Caki2 (cell line): ENCODE measurements at places on chromosomes 1 and 21.

DNA sequence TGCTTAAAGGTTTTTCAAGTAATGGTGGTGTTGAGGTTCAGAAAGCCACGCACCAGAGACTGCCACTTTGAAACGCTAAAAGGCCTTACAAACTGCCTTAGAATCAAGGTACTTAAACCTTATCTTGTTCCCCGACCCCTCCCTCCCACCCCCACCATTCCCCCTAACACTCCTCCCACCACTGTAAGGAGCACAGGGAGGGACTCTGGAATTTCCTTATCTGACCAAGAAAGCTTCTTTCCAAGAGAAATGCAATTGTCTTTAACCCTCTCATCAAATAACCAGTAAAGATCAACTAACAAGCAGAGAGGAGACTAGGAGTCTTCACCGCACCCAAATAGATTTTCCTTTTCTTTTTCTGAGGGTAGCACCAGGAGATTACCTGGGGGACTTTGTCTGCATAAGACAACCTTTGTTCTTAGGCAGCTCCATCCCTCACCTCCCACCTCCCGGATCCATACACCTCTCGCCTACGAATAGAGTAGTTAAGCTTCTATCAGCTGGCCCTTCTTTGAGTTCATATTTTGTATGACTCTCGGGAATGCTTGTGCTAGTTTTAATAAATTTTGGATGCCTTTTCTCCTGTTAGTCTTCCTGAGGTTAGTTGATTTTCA lies 137.7 kb upstream of the ADGRL2 start:
- DNase-seq: no peak

DNA sequence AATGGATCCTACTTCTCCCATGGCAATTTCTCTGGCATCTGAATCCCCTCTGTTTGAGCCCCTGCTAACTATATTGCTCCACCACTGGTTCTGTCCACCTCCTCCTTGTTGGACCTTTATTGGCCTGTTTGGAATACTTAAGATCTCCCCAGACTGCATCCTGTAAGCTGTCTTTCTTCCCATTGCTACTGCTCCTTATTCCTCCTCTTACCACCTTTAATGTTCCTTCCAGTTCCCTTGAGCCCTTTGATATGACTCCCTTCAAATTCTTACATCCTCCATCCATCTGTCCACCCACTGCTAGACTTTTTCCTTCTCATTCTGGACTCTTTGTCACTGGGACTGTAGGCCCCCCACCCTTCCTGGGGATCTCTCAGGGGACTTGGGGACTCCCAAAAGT lies 31.0 kb downstream of the LRIG2 start:
- DNase-seq: no peak

GRCh38 chr21:39686646-39687468 lies 58.1 kb upstream of the IGSF5 start:
- no peak for DNase-seq

DNA sequence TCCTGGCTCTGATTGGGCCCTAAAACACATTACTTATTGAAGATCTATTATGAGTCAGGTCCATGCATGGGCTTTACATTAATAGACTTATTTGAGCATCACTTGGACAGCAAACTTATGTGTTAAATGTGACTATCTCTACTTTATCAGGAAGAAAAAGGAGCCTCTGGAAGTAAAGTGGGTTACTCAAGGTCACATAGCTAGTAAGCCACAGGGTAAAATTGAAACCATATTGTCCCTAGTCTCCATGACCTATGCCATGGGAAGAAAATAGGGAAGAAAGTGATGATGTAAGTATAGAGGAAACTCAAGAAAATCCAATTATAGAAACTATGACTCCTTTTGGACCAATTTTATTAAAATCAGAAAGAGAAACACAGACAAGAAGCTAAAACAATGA lies 555.3 kb downstream of the NUF2 start:
- no peak for DNase-seq

DNA sequence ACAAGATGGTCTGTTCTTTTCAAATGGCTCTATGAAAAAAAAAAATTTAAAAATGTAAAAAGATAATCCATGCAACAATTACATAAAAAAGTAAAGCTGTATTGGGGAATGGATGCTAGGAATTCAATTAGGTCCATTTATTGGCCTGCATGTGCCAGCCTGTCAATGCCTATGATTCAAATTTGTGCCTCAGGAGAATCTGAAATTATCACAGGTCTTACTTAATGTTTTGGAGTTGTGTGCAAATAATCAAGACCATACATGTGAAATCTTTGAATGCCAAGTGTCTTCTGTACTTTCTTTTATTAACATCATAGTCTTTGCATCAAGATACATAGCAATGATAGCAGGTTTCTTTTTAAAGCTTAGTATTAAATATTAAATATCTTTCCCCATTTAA lies 13.5 kb upstream of the KLHL12 start:
- no peak for DNase-seq

DNA sequence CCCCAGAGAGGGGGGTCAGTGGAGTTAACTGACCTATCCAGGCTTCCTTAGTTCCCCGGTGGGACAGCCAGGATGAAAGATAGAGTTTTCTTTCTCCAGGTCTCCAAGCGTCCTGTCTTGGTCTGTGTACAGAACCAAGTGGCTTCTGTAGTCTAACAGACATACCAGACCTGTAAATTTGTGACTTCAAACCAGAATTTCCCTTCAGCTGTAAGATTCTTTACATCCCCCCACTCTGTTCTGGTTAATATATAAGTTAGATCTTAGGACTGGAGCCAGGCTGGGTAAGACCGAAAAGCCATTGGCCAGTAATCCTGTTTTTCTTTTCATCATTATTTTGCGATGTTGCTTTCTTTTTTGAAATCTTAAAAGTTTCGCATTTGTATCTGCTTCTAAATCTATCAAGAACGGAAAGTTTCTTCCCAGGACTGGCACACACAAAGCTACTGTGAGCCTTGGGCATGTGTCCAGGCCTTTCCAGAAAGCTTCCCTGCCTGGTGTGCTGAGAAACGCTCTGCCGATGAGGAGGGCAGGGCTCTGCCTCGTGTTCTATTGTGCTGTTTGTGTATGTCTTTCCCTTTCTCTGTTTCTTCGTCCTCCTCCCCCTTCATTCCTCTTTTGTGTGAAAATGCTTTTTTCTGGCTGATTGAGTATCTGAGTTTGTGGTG lies 72.3 kb downstream of the RGL1 start:
- no peak for DNase-seq

DNA sequence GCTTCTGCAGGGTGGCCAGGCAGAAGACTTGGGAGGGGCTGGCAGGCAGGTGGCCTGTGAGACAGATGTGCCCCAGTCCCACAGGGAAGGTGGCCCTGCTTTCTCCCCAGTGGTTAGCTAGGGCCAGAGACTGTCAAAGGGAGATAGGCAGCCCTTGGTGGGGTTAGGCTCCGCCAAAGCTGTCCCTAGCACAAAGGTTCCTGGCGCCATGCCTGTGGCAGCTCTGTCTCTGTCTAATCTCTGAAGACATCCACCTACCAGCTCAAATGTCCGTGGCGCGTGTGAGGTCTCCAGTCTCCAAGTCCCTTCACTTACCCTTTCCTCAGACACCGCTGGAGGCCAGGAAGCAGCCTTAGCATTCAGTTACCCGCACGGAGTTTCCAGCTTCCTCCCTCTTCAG lies 17.7 kb downstream of the TCP10L start:
- no peak for DNase-seq

DNA sequence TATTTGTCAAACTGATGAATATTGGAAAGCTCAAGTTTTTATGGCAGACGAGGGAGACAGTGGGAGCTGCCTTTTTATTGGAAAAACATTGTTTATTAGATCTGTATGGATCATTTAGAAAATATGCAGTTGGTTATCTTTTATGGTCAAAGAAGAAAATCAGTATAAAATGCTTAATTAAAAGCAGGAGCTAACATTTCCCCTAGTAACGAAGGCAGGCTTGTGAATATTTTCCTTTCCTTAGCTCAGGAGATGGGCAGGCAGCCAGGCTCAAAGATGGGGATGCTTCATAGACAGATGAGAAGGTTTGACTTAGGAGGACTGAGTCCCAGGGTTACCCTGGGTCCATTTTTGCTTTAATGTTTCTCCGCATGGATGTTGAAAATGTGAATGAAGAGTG lies 26.0 kb downstream of the ROR1 start:
- no peak for DNase-seq

- DNase-seq: no peak
Observed at GRCh38 chr1:110879758-110880606, 7.0 kb downstream of the CD53 start.

- DNase-seq: no peak
Observed at GRCh38 chr1:211329764-211330201, 3.1 kb downstream of the TRAF5 start.

GRCh38 chr1:32981003-32981901 lies 16.6 kb upstream of the RNF19B start:
- peak; percentile 91 for DNase-seq

GRCh38 chr1:229869240-229869639 lies 197.8 kb upstream of the GALNT2 start:
- no peak for DNase-seq

DNA sequence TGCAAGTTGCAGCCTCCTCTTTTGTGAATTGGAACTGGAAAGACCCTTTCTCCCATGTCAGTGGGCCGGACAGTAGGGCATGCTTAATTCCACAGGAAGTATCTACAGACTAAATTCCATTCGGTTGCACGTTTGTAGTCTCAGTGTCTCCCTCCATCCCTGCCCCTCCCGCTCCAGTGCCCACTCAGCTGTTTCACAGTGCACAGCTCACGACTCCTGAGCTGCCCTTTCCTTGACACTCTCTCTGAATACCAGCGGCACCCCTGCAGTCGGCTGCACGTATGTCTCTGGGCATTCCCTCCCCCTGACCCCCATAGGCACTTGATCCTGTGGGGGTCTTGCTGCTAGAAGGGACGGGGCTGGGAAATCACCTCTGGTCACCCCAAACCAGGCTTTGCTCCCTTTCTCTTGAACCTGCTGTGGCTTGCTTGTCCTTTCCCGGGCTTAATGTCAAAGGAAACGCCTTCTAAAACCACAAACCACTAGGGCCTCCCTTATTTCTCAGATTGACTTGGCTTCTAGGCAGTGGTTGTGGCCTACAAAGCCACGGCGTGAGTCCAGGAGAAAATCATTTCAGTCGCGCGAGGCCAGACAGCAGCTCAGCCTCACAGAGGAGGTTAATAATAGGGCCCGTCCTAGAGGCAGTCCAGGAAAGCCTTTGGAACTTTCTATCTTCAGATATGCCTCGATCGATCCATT lies 365.3 kb upstream of the PROX1 start:
- DNase-seq: no peak

- DNase-seq: no peak
Observed at GRCh38 chr1:167223144-167224103, 2.7 kb downstream of the POU2F1 start.

DNA sequence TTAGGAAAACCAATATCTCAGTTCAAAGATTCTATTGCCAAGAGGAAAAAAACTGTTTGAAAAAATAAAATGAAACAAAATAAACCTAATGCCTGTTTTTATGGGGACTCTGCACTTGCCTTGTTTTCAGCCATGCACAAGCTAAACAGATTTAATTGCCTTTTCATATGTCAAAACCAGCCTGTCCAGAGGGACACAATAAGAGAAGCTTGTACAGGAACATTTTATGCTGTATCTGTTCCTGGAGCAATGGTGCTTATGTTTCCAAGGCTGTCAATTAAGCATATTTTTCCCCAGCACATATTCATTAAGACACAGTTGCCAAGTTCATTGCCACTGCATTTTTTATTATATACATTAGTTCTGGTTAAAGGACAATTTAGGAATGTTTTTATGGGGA lies 470.9 kb downstream of the LRRIQ3 start:
- no peak for DNase-seq

DNA sequence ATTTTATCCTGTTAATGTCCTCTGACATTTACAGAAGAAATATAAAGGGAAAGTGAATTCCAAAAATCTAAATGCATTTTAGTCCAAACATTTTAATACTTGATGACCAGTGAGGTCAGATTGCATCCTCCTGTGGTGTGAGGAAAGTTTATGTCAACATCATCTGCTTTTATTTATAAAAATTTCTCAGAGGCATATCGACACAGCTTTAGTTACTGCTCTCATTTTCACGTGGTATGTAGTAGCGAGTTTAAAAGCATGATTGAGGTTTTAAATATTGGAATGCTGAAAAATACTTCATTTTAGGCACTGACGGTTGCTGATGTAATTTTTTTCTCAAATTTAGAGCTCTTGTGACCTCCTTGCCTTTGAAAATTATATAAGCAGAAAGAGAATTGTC lies 234.8 kb downstream of the HMCN1 start:
- no peak for DNase-seq

- DNase-seq: no peak
Observed at GRCh38 chr1:118201524-118201923, 16.5 kb upstream of the SPAG17 start.

- no peak for DNase-seq
Observed at GRCh38 chr1:99968214-99968613, 1.6 kb upstream of the SLC35A3 start.

GRCh38 chr1:36691374-36691773 lies 208.7 kb upstream of the CSF3R start:
- peak; percentile 42 for DNase-seq

GRCh38 chr1:155245163-155245524 lies 10.1 kb downstream of the ENTREP3 start:
- no peak for DNase-seq

DNA sequence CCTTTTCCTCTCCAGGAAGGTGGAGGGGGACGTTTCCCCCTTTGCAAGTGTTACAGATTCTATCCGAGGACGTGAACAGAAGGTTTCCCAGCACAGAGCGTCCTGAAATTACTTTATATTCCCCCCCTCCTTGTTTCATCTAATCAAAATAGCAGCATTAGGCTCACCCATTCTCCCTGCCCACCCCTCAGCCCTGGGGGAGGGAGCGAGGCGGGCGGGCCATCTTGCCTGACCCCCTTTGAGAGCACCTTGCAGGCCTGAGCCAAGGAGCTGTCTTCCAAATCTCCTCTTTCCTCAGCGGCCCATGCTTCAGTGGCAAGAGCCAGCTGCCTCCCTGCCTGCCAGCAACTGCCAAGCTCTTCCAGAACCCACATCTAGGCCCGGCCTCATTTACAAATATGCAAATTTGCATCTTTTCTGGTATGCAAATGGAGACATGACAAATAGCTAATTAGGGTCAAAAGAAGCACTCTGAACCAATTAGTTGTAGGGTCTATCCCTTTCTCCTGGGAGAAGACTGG lies 69.1 kb upstream of the POU3F1 start:
- DNase-seq: no peak

DNA sequence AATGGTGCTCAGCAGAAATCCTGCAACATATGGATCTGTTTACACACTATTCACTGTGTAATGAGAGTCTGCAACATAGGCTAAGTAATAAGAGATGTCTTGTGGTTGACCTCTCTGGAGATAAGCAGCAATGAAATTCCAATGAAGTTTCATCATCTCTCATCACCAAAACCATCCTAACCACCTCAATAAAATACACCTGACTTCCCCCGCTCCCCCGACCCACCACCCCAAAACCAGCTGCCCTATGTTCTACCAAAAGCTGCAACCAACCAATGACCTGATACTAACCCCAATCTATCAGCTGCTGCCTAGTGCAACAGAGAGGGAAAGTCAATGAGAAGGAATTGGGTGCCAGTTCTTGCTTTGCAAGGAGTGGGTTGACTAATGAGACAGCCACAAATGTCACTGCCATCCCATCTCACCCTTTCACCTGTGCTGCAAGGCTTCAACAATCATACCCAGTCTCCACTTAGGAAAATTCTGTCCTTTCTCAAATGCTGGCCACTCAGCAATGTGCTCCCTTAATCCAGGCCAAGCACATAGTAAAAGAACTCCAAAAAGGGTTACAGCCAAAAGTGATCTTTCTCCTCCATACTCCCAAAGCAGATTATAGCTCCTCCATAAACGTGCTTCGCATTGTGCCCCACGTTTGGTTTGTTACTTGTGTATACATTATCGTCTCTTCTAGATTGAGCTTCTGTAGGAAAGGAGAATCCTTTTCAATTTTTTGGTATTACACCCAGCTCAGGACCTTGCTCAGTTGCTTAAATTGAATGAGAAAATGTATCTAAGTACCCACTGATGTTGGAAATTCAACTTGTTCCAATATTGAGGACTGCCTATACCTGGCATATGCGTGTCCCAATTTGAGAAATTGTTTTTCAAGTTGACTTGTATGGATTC lies 29.0 kb downstream of the MRPL39 start:
- DNase-seq: no peak
